ENCODE measurements at places on chromosomes 1 and 21.

DNA sequence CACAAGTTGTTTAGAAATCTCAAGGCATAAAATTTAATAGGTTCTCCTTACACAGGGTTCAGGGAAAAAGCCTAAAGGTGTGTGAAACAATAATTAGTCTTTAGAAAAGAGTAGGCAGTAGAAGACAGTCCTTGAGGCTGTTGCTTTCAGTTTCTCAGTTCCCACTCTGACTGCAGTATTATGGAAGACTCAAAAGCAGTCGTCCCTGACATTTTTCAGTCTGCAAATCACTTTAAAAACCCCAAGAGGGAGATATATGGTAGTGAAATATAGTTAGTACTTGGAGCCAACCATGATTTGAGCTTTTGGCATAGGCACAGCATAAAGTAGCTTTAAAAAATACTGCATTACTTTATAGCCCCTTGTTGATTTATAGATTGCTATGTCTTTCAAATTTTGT, 299.7 kb downstream of the OLFM3 start:
- DNase-seq = no peak

DNA sequence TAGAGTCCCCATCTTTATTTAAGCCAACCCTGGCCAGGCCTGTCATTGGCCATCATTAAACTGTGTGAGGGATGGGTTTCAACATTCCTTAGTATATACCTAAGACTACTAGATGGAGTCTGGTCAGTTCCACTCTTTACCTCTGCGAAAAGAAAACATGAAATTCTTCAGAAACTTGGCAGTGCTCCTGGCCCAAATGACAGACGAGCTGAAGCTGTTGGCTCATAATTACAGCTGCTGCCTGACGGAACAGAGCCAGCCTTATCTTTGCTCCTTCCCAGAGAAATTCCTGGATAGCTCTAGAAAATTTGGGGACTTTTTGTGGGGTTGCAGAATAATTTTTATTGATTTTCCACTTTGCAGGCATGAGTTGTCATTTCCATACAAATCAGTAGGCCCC, 30.4 kb downstream of the NPHS2 start:
- no peak for DNase-seq

GRCh38 chr21:43312751-43313169, 114.2 kb downstream of the SIK1 start:
- no peak for DNase-seq

DNA sequence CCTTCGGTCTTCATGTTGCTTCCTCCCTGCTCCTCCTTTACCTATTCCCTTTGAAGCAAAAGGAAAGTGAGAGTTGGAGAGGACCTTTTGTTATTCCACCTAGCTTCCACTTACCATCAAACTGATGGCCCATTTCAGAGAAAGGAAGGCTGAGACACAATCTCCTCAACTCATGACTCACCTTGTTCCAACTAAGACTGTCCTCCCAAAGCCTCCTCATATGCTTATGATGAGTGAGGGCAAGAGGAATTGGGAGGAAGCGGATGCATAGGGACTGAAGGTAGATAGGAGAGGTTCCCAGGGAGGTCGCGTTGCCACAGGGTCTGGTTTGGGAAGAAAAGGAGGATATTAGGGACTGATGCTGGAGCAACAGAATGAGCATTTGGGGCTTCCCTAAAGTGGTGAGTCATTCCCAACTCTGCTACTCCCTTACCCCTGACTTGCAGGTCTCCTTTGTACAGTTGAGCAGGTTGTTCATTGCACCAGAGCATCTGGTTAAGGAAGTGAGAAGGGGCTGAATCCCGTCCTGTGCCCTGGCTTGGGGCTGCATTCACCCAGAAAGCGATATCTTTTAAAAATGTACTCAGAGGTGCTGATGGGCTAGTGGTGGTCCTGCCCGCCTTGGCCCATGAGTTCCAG, 35.0 kb downstream of the LGR6 start:
- no peak for DNase-seq

- no peak for DNase-seq
Observed at GRCh38 chr1:47720111-47720510, 277.1 kb downstream of the TRABD2B start.

DNA sequence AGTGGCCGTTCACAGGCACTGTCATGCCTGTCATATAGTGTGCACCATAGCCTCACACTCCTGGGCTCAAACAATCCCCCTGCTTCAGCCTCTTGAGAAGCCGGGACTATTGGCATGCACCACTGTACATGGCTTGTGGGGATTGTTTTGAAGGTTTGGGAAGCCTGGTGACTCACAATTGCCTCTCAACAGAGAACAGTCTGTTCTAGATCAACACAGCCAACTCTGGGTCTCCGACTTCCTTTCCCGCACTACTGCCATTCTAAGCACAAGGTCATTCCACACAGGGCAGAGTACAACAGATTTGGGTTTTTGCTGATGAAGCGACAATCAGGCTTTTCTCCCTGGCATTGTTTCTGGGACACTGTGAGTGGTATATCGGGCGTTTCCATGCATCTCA, 15.5 kb upstream of the AHCTF1 start:
- DNase-seq = peak; percentile 63

DNA sequence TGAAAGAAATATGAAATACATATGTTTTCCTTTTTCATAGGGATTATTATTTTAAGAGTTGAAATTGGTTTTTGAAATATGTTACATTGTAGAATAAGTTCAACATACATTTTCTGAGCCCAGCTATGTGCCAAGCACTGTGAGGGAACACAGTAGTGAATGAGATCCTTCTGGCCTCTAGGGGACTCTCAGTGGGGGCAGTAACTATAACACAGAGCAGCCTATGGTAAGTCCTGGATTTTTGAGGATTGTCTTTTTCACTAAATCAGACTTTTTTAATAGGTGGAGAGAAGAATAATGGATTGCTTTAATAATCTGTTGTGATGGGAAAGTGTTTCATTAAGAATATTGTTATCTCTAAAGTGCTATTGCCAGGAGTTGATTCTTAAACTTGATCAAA, 2.4 kb downstream of the DNAJC6 start:
- DNase-seq = no peak

DNA sequence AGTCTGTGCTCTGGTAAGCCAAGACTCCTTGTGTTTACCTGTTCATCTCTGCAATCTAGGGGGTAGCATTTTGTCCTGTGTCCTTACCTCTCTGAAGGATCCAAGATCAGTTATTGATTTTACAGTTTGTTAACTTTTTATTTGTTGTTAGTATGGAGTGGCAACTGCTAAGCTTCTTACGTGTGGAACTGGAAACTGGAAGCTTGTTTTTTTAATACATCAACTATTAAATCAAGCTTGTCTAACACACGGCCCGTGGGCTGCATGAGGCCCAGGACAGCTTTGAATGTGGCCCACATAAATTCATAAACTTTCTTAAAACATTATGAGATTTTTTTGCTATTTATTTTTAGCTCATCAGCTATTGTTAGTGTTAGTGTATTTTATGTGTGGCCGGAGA, 29.2 kb upstream of the MPC2 start:
- no peak for DNase-seq

GRCh38 chr1:209727785-209728184, 23.1 kb downstream of the HSD11B1 start:
- DNase-seq = no peak

- DNase-seq = no peak
Observed at GRCh38 chr1:197127246-197127912, 19.1 kb downstream of the ASPM start.

DNA sequence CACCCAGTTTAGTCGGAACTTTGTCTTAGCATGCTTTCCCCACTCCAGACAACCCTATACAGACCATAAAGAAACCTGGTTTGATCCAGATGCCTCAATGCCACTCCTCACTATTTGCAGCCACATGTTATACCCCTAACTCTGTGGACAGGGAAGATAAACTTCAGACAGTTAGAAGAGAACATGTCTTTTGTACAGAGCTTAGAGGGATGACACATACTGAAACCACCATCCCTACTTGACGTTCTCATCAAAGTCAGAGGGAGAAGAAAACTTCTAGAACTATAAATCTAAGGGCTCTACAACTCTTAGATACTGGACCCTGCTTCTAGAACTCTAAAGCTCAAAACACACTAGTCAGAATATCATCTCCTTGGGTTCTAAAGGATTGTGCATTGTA, 3.7 kb downstream of the SYT6 start:
- no peak for DNase-seq

GRCh38 chr1:8587784-8588183, 229.7 kb downstream of the RERE start:
- no peak for DNase-seq

DNA sequence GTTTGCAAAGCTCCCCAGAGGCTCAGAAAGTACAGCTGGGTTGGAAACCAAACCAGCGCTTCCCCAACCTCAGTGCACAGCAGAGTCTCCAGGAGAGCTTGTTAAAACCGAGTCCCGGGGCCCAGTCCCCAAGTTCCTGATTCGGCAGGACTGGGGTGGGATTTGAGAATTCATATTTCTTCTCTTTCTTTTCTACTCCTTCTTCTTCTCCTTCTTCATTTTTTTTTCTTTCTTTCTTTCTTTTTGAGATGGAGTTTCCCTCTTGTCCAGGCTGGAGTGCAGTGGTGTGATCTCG, 136.8 kb downstream of the PGBD5 start:
- DNase-seq = no peak

GRCh38 chr1:228346731-228347130, 59.9 kb downstream of the TRIM11 start:
- DNase-seq = no peak

GRCh38 chr1:185561629-185562028, 172.6 kb upstream of the HMCN1 start:
- no peak for DNase-seq

GRCh38 chr1:55423376-55423775, 208.2 kb upstream of the USP24 start:
- DNase-seq = no peak

- peak; percentile 34 for DNase-seq
Observed at GRCh38 chr1:167663002-167663772, 33.2 kb downstream of the RCSD1 start.

DNA sequence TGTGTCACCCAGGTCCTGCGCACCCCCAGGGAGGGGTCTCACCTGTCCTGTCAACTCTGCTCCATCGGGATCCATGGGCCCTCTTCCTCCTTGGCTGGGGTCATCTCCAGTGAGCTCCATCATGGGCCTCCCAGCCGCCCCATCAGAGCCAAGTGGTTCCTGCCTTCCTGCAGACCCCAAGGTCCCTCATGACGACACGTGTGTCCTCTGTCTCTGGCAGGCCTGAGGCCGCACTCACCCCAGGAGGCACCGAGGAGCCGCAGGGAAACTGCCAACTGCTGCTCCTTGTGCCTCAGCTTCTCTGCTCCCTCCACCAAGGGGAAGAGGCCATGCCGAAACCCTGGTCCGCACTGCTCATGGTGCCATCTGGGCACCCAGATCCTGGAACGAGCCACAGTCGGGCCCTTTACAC, 46.8 kb downstream of the COL18A1 start:
- DNase-seq = no peak

DNA sequence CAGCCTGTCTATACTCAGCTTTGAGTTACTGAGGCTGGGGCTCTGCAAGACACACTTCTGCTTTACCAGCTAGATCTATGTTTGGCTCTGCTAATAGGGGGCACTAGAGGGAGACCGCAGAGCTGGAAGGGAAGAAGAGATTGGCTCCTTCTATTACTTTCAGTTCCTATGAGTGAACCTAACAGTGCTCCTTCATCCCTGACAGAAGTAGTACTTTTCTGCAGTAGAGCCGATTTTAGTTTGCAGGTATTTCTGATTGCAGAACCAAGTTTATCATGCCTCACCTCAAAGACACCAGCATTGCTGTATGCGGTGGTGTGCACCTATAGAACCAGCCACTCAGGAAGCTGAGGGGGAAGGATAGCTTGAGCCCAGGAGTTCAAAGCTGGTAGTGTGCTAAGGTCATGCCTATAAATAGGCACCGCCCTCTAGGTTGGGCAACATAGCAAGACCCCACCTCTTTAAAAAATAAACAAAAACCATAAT, 5.7 kb upstream of the ZDHHC18 start:
- DNase-seq = no peak

- no peak for DNase-seq
Observed at GRCh38 chr1:81115422-81115821, 685.3 kb upstream of the ADGRL2 start.

GRCh38 chr1:46188295-46189030, 9.8 kb downstream of the POMGNT1 start:
- no peak for DNase-seq

DNA sequence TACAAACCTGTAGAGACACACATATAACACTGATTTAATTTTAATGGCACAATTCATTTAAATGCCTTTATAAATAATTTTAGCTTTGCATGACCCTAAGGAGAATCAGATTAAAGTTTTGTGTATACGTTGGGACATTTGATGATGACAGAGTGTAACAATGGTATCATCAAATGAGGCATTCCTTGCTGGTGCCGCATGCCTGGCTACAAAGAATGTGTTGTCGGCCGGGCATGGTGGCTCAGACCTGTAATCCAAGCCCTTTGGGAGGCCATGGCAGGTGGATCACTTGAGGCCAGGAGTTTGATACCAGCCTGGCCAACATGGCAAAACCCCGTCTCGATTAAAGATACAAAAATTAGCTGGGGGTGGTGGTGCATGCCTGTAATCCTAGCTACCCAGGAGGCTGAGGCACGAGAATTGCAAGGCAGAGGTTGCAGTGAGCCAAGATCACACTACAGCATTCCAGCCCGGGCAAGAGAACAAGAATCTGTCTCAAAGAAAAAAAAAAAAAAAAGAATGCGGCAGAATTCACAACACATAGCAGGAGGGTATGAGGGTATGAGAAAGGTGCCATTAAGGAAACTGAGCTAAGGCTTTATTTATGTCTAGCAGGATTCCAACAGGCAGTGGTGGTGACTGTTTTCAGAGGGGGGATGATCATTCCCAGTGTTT, 58.9 kb downstream of the PTPN14 start:
- DNase-seq = no peak

DNA sequence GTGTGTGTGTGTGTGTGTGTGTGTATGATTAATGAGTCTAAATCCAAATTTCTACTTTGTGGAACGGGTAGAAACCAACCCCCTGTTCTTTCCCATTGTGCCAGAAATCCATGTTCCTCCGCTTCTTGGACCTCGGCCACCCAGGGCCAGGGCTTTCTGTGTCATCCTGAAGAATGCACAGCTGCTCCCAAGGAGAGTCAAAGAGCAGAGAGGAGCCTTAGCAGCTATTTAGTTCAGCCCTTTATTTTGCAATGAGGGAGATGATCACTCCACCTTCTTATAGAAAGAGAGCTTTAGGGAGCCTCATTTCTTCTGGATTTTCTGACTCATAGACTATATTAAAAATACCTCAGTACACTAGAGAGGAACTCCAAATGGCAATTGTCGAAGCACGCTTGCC, 489.3 kb upstream of the VAMP3 start:
- no peak for DNase-seq
